ENCODE measurements at places on chromosomes 4 and X.

GRCh38 chr4:11341337-11342043 is 87.2 kb downstream of the HS3ST1 start:
- no peak for DNase-seq

- no peak for DNase-seq
These were observed 367.3 kb downstream of the GRIA2 start for GRCh38 chr4:157587681-157588423.

DNA sequence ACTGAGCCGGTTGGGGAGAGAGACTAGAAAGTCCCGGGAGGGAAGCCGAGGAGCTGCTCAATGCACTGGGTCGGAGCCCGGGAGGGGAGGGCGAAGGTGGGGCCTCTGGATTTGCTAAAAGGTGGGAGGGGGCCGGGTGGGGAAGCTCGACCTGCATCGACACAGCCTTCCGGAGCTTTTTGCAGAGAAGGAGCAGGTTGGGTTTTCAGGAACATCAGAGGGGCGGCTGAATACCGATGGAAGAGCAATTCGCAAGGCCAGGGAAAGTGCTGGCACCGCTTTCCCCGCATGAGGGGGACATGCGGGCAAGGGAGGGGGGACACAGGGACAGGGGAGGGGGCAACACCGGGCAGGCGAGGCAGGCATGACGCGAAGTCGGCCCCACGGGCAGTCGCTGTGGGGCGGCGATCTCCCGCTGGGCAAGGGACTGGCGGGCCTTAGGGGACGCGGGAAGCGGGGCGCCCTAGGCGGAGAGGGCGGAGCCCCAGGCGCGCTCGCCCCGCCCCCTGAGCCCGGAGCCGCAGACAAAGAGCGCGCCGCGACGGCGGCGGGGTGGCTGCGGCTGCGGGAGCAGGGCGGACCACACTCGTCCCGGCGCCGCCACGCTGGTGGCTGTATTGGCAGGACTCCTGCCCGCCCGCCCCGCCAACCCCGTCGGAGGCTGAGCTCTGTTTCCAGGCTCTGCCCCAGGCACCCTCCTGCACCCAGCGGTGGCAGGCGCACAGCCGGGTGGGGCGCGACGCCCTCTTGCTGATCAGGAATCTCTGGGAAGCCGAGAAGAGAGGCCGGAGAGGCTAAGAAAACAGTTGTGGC is 11.6 kb downstream of the PDZD4 start:
- no peak for DNase-seq

- DNase-seq: no peak
These were observed 6.5 kb downstream of the TIFA start for GRCh38 chr4:112279025-112279881.

DNA sequence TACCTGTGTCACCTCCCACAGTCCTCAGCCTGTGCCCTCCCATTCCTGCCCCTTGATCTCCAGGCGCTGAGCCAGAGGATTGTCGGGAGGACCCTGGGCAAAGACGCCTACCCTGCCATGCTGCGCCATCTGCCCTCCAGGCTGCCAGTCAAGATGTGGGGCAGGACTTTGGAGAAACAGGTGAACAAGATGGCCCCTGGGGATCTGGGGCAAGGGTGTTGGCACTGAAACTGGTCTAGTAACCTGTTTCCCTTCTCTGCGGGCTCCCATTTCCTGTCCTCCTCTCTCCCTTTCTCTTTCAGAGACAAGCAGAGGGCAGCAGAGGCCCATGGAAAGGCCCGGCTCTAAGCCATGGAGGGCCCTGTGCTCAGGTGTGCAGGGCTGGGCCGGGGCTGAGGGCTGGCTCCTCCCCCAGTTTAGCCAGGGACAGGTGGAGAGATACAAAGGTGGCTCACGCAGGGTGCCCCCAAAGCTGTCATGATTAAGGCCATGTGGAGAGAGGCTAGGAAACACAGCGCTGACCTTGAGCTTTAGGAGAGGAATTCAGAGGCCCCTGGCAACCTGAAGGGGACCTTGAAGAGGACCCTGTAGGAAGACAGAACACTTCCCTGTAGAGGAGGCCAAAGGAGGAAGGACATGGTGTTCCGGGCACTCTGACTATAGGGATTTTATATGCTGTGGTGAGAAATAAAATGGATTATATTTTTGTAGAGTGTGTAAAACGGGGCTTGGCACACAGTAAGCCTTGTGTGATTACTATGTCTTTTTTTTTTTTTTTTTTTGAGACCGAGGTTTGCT is at the start of gene GLOD5:
Gene GLOD5, plus strand, starts transcription at position 74 of the 798 bp plus-strand sequence. Its CDS starts 44 bp downstream, at position 118.
- peak; percentile 31 for DNase-seq

DNA sequence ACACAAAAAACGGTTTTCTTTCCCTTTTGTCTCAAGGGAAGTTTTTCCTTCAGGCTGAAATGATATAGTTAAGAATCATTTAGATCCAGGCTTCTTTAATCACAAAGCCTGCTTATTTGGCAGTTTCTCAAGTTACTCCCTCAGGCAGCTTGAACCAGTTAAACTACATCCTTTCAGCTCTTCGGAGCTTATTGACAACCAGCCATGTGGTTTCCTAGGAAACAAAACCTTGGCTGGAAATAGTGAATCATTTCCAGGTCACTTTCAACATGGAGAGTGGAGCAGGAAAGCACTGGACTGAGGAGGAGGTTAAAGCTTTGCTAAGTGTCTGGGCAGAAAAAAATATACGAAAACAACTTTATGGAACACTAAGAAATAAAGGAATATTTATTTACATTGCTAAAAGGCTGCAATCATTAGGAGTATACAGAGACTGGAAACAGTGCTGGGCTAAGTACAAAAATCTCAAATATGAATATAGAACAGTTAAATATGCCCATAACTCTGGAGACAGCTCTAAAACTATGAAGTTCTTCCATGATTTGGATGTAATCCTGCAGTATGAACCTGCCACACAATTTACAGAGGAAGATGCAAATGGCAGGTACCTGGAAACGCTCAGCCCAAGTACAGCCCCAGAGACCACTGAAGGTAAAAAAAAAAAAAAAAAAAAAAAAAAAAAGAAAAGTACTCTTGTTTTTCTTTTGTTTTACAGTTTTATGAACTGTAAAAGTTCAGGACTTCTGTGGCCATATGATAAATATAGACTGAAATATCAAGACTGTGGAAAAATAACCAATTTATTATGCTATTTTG is 23.2 kb upstream of the AASDH start:
- peak; percentile 98 for DNase-seq

DNA sequence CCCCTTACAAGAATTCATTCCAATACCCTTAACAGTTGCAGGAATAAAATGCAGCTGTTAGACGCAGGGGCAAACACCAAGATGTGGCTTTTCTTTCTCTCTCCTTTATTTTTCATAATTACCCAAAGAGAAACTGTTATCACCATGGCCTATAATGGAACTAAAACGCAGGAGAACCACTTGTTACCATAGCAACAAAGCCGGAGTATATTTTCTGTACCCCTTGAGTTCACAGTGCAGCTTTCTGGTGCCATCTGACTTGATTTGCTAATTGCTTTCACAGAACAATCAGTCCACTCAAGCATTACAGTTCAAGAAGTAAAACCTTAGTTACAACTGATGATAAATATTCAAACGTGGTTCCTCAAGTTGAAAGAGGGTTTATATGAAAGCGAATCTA is 157.9 kb downstream of the AMELX start:
- DNase-seq: no peak

DNA sequence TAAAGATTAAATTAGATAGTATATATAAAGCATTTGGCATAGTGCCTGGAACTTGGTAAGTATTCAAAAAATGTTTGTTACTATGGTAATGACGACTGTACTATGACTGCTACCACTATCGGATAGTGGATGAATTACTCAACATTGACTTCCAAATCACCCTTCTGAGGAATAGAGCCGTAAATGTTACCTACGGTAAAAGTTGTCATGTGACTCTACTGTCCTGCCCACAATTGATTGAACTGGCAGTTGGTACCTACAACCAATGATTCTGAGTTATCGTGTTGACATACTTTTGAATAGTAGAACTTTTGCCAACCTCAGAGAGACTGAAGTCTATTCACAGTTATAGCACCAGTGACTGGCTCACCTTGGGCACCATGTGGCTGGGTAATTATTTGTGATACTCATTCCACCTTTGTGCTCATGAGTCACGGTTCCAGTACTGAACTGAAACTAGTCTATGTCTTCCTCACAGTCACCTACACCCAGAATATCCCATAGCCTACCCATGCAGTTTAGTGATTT is 185.5 kb upstream of the PITX2 start:
- no peak for DNase-seq

GRCh38 chrX:120769576-120770341 is 105.9 kb downstream of the CT47B1 start:
- peak; percentile 65 for DNase-seq

GRCh38 chr4:3834186-3834662 is 68.0 kb downstream of the ADRA2C start:
- DNase-seq: no peak

GRCh38 chrX:132875650-132876522 is 82.5 kb downstream of the HS6ST2 start:
- no peak for DNase-seq

GRCh38 chr4:153432965-153433753 is 33.0 kb upstream of the TMEM131L start:
- DNase-seq: peak; percentile 65

- no peak for DNase-seq
These were observed 97.1 kb downstream of the ENOX2 start for GRCh38 chrX:130805903-130806302.

- DNase-seq: no peak
These were observed 7.2 kb downstream of the IBSP start for GRCh38 chr4:87806520-87806919.

- DNase-seq: no peak
These were observed 118.5 kb downstream of the CFAP299 start for GRCh38 chr4:80454040-80454439.

- DNase-seq: no peak
These were observed 68.3 kb upstream of the RBPJ start for GRCh38 chr4:26252349-26253025.

DNA sequence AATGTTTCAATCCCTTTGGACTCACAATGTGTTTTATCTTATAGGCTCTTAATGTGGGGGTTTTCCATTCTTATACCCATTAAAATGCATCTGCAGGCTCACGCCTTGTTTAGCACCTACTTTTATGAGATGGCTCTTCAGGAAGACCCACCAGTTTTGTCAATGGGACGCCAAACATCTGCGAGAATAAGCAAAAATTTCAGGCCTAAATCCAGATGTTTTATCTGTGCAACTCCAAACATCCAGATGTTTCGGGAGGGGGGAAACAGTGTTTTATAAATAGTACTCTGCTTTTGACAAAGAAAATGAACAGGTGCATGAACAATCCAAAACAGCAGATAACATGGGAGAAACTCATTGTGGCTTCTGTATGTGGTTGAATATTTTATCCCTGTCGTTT is 342.8 kb downstream of the DHX15 start:
- no peak for DNase-seq

GRCh38 chr4:83318666-83319065 is 16.0 kb downstream of the HPSE start:
- DNase-seq: no peak

DNA sequence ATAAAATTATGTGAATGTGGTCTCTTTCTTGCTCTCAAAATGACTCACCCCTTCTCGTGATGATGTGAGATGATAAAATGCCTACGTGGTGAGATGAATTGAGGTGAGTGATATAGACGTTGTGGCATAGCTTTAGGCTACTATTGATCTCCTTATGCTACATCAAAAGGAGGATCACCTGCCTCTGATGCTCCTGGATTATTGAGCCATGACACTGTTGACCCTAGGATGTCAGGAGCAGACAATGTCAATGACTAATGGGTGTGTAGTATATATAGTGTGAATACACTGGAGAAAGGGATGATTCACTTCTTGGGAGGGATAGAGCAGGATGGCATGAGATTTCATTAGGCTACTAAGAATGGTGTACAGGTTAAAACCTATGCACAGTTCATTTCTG is 210.7 kb upstream of the PRPS2 start:
- DNase-seq: no peak

DNA sequence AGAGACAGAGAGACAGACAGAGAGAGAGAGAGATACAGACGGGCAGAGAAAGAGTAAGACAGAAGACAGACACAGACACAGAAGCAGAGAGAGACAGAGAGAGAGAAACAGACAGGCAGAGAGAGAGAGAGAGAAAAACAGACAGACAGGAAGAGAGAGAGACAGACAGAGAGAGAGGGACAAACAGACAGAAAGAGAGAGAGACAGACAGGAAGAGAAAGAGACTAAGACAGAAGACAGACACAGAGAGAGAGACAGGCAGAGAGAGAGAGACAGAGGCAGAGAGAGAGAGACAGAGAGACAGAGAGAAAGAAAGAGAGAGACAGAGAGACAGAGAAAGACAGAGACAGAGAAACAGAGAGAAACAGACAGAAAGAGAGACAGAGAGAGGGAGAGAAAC is 27.2 kb upstream of the NAA11 start:
- no peak for DNase-seq

- peak; percentile 7 for DNase-seq
These were observed 507 bp downstream of the MFAP3L start for GRCh38 chr4:170025523-170026252.

- no peak for DNase-seq
These were observed 1112.7 kb downstream of the PDHA2 start for GRCh38 chr4:96952610-96953009.

- no peak for DNase-seq
These were observed 1.9 kb downstream of the PRPS1 start for GRCh38 chrX:107630031-107630689.

DNA sequence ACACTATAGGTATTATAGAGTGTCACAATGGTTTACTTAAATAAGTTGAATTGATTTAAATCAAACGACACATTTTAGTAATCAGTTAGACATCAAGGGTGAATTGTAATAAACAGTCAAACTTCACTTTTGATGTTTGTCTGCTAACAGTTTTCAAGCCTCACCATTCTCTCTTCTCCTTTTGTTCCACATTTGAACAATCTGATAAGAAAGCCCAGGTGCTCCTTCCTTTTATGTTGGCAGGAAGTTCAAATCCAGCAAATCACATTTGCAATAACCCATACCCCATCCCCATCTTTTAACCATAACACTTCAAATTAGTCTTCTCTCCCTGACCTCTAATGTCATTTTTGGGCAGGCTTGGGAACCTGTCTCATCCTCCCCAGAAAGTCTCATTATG is 63.4 kb upstream of the GC start:
- DNase-seq: no peak

DNA sequence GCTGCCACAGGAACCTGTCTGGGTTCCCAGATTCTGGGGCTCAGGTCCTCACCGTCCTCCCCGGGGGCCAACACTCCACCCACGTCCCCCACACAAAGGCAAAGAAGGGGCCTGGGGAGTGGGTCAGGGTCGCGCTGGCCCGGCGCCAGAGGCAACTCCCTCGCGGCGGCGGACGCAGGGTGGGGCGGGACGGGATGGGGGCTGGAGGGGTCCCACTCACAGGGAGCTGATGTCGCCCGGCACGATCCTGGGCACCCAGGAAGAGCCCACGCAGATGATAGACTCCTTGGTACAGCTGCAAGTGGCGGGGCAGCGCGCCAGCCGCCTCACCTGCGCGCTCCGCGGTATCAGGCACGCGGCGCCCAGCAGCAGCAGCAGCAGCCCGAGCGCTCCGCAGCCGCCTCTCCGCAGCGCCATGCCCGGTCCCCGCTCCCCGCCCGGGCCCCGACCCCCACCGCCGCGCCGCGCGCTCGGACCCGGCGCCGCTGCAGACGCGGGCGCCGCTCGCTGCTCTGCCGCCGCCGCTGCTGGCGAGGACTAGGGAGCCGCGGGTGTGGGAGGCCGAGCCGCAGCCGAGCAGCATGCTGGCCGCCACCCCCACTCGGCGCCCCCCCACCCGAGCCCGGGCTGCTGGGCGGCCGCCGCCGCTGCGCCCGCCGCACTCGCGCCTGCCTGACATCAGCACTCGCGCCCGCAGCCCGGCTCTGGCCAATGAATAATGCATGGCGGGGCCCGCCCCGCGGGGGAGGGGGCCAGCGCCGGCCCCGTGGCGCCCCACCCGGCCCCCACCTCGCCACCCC is at the start of gene LGI2:
Gene LGI2, minus strand, starts transcription at position 670 of the 800 bp plus-strand sequence. Its CDS starts 253 bp downstream, at position 417.
- no peak for DNase-seq

Data from dermis microvascular lymphatic vessel endothelial cell (primary cell).